ENCODE measurements at places on chromosomes 1 and 21.

GRCh38 chr1:186113461-186113860 lies 261.6 kb downstream of the TPR start:
- no peak for DNase-seq

GRCh38 chr1:116347696-116348095 lies 25.3 kb upstream of the ATP1A1 start:
- DNase-seq, result no peak

DNA sequence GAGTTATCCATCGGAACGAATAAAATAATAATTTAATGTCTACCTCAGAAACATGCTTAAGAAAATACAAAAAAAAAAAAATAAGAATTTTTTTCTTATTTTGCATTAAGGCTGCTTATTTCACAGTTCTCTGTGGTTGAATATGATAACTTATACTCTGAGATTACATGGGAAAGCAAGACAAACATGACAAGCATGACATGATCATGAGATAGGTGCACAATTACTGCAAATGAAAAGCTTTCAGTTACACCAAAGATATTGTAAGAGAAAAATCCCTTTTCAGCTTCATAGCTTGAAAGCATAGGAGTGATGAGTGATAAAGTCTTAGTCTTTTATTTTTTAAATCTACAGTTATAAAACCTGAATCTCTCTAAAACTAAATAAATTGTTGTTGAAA lies 154.1 kb downstream of the BRINP3 start:
- no peak for DNase-seq

GRCh38 chr1:167544447-167545093 lies 9.0 kb downstream of the CREG1 start:
- DNase-seq, result no peak

GRCh38 chr21:46021978-46022544 lies 40.5 kb downstream of the COL6A1 start:
- no peak for DNase-seq
